GM13977 (cell line): ENCODE measurements at places on chromosomes 3 and 15.

DNA sequence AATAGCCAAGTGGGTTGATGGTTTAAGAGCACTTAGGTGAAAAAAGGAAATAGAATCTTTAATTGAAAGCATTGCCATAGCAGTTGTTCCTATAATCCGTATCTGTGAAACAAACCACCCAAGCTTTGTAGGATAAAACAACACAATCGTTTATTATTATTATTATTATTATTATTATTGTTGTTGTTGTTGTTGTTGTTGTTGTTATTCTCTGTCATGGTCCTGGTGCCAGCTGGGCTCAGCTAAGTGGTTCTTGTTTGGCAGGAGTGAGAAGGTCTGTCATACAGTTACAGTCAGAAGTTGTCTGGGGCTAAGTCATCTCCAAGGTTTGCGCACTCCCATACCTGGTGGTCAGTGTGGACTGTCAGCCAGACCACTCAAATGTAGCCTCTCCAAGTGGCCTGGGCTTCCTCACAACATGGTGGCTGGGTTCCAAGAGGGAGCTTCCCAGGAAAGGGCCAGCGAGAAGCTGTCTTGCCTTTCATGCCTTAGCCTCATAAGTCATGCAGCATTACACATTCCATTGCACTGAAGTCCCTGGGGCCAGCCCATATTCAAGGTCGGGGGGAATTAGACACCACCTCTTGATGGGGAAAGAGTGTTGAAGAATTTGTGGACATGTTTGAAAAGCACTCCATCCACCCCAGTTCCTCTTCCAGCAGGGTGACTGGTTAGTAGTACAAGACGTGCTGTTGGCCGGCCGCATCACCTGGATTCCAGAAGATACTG lies 54.3 kb upstream of the FGD5 start:
- DNase-seq = no peak

DNA sequence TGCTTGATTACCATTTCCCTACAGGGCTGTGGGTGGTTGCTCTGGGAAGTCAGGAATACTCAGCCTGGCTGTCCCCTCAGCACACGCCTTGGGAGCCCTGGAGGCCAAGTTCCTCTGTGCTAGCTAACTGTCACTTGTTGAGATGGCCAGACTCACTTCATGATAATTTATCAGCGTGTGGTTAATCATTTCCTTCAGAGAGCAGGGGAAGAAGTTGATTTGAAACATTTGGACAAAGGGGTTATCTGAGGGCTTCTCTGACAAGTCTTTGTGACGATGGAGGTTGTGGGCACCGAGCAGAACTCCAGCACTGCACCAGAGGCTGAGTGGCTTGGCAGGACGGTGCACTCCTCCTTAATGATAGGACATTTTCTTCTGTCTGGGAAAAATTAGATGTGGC lies 61.9 kb downstream of the WHAMM start:
- no peak for DNase-seq

DNA sequence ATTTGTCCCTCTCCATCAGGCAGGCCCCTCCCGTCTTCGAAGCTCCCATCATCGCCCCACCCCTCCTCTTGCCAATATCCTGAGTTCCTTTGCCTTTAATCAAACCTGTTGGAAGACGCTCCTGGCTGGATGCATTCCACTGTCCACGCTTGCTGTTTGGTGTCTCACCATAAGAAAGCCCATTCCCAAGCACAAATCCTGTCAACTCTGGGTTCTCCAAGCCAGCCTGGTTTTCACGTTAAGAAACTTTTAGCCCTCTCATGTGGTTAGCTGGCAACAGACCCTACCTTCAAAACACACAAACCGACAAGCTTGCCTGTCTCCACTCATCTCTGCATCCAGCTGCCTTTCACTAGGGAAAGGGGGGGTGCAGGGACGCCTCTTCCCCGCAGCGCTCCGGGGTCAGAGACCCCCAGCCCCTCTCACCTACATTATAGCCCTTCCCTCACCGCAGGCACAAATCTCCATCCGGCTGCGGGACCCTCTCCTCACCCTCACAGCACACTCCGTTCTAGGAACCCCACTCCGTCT lies 1.1 kb downstream of the GORASP1 start:
- DNase-seq = no peak

DNA sequence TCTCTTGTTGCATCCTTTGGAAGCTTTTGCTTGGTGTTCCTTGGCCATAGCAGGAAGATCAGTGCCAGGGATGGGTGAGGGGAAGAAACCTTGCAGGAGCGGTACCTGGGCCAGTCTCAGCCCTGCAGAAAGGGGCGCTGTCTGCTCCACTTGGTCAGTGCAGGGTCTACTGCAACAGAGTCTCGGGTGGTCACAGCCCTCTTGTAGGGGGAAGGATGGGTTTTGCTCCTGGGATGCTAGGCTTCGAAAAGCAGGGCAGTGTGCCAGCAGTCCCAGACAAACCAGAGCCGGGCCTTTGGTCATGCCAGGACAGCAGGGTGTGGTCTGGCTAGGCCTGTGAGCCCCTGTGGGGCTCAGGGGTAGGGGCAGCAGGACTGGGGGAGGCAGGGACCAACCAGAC lies 186.7 kb downstream of the APBA2 start:
- DNase-seq = no peak

DNA sequence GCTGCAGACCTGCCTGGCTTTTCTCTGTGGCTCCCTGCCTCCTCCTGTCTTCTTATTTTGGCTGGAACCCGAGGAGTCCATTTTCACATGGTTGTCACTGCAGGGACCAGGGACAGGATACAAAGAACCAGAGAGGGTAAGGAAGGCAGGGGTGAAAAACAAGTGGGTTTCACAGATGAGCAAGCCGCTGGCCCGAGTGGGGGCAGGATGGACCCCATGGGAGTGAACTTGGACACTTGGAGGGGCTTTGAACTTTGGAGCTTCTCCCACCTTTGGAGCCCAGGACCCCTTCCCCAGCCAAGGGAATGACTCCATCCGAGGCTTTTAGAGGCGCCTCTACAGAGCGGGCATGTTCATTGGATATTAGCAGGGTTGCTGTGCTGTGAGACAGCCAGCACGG lies 26.9 kb upstream of the ADCY5 start:
- DNase-seq = no peak

DNA sequence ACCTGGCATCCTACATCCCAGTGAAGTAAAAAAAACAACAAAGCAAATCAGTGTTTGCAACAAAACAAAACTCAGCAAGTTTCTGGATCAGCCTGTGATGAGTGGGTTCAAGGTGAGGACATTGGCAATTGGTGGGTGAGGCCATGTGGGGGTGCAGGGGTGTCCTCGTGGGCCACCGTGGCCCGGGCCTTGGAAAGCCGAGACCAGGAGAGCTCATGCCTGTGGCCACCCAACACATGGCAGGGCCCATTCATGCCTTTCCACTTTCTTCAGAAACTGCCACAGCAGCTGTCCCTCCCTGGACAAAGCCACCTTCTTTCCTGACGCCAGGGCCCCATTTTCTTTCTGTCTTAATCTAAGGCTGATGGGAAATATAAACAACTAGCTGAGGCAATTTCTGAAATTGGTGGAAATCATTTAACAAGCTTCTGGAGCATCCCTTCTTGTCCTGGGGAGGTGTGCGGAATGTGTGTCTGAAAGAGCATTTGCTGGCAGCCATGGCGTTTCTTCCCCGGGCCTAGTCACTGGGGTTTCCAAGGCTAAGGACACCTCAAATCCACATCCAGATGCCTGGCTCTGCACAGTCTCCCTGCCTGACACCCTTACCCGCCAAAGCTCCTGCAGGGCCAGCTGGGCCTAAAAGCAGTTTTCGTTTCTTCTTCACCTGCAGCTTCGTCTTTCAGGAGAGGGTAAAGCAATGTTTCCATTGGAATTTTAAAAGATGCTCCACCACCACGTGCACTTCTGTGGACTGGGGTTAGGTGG lies 34.1 kb upstream of the SFMBT1 start:
- no peak for DNase-seq

DNA sequence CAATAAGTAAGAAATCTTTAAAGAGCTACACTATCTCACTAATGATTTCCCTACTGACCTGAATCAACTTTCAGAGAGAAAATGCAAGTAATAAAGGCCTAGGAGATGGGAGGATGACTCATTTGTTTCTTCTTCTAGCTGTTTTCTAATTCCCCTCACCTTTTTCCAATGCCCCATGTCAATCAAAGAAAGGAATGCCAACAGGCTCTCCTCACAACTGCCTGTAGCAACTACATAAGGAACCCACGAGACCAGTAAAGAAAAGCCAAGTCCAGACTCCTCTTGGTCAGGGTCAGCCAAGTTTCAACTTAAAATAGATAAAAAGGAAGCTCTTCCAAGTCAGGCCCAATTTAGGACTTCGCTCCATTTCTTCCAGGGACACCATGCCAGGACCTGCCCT lies 201.9 kb downstream of the TNIK start:
- DNase-seq = no peak

GRCh38 chr3:108780235-108780634 lies 23.0 kb upstream of the RETNLB start:
- DNase-seq = no peak

GRCh38 chr3:104907507-104907906 lies 459.2 kb upstream of the ALCAM start:
- no peak for DNase-seq

GRCh38 chr3:125129512-125129997 lies 73.8 kb upstream of the HEG1 start:
- no peak for DNase-seq

DNA sequence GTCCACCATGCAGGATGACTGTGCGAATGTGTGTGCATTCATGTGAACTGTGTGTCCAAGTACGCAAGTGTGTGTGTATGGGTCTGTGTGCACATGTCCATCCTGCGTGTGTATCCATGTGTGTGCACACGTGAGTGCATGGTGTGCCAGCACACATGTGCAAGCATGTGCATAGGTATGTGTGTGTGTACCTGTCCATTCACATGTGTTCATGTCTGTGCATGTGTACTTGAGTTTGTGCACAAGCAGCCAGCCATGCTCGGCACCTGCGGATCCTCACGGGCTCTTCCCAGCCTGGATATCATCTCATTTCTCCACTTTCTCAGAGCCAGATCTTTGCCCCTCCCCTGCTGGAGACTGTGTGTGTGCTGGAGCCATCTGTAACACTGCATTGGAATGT lies 18.7 kb upstream of the PLXNA1 start:
- DNase-seq = no peak

DNA sequence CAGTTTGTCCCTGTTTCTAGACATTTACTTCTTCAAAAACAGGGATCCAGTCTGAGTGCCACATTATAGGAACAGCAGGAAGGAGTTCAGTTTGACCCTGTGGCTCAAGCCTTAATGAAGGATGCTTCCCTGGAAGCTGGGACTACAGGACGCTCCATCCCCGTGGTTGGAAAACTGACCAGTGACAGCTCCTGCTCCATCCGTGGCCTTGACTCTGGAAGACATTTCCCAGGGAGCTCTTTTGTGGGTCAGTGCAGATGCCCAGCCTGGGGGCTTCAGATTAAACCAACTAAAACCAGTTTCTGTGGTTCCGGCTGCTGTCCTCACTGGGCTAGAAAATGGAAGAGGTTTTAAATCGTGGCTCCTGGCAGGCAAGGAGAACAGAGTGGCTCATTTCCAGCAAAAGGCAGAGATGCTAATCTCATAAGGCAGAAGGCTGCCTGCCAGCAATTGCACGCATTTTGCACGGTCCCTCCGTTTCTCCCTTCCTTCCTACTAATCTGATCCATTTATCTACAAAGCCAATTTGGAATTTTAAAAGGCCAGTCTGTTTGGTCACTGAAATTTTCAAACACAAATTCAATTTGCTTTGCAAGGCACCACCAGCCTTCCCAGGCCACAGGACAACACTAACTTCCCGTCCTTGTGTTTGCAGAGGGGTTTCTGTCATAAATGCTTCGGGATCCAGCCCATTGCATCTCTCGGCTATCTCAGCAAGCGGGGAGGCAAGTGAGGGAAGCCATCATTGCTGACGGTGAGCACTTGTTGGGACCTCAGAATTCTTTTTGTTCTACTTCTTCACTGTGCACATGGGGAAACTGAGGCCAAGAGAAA lies 6.2 kb upstream of the SSUH2 start:
- DNase-seq = no peak

GRCh38 chr15:41407341-41407740 lies 5.0 kb upstream of the NDUFAF1 start:
- DNase-seq = no peak

- no peak for DNase-seq
Measured at GRCh38 chr3:62368705-62369475, 4.5 kb downstream of the FEZF2 start.

GRCh38 chr3:108157273-108157672 lies 65.0 kb downstream of the IFT57 start:
- DNase-seq = no peak

GRCh38 chr3:64600246-64600950 lies 87.4 kb downstream of the ADAMTS9 start:
- DNase-seq = no peak

DNA sequence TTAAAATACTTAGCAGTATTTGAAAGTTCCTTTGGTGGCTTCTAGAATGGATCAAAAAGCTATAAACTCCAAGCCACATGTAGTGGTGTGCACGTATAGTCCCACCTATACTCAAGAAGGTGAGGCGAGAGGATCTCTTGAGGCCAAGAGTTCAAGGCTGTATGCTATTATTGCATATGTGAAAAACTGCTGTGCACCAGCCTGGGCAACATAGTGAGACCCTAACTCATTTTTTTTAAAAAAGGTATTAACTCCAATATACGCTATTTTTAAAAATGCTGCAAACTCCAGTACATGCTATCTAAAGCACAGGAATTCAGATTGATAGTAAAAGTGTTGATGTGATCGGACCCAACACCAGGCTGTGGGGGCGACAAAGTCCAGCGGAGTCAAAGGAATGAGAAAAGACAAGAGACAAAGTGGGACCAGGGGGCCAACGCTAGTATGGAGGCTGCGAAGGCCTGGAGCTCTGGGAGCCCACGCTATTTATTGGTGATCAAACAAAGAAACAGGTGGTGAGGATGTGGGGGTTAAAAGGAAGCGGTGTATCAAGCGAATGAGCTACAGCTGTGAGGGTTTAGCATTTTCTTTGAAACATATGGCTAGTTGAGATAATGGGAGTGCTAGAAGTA lies 66.6 kb downstream of the ARIH1 start:
- no peak for DNase-seq

DNA sequence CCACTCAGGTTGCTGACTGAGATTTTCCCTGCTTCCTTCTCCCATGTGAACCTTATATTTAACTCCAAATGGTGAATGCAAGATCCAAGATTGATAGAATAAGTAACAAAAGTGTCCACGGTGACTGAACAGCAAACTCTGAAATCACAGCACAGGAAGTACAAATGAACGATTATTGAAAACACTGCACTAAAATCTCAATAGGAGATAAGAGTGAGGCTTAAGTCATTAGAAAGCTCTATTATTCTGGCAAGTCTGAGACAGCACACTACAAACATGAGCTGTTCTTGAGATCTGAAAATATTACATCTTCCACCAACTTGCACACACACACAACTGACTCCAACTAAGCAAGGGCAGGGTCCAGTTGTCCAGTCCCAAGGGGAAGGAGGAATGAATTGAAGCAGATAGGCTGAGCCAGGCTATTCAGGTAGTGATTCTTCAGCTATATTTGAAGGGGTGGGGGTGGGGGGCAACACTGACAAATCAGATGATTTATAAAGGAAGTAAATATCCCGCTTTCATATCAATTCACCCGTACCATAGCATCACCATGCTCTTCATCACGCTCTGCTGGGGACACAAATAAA lies 2.9 kb downstream of the ZNF385D start:
- DNase-seq = no peak

- no peak for DNase-seq
Measured at GRCh38 chr3:2873986-2874385, 236.2 kb downstream of the IL5RA start.
